ENCODE measurements at places on chromosomes 13 and 19.

DNA sequence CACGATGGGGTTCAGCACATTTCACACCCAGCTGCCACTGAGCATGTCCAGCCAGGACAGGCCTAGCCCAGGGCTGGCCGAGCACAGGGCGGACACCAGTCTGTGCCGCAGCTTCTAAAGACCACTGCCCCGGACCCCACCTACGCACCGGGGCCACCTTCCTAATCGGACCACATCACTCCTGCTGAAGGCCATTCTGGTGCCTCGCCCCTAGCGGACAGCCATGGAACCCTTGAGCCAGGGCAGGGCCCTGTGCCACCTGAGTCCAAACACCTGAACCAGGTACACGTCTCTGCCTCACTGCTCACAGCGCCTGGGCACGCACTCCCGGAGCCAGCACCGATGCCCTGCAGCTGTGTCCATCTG lies 8.4 kb upstream of the C13orf46 start:
- DNase-seq = no peak

DNA sequence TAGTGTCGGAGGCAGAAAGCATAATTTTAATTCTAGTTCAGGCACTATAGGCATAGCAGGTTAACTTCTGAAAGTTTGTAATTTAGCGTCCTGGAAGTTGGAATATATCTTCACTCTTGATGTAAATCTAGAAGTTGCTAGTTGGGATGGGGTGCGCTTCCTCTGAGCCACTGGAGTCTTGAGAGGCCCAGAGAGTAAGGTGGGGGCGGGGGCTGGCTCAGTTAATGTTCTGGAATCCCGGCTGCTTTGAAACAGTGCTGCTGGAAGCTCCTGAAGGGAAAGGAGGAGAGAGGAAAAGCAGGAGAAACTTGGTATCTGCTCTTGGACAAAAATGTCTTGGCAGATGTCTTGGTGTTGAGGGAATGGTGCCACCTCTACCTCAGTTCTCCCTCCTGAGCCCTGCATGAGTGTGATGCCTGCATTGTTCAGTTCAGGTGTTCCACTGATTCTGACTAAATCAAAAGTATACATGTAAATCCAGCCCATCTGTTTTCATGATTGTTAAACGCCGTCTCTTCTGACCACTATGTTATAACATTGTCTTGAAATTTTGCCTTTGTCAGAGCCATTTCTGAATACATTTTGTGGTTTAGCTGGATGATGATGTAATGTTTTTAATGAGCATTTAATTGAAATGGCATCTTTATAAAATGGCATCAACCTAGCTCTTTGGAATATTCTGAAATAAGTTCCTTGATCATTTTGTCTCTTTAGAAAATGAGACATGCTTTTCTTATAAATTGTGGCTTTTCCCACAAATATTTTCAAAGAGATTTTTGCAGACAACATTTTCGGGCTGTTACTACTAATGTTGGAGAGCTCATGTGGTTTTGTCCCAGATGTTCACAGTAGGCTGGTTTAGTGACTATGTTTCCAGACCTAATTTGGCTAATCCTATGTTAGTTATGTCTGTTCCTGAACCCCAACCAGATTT lies 202.7 kb downstream of the SHISA2 start:
- no peak for DNase-seq

DNA sequence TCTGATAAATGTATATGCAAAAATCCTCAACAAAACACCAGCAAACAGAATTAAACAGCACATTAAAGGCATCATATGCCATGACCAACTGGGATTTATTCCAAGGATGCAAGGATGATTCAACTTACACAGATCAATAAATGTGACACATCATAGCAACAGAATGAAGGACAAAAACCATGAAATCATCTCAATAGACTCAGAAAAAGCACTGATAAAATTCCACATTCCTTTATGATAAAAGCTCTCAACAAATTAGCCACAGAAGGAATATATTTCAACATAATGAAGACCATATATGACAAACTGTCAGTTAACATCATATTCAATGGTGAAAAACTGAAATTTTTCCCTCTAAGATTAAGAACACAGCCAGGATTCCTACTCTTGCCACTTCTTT lies 691.6 kb downstream of the DIAPH3 start:
- DNase-seq = no peak

DNA sequence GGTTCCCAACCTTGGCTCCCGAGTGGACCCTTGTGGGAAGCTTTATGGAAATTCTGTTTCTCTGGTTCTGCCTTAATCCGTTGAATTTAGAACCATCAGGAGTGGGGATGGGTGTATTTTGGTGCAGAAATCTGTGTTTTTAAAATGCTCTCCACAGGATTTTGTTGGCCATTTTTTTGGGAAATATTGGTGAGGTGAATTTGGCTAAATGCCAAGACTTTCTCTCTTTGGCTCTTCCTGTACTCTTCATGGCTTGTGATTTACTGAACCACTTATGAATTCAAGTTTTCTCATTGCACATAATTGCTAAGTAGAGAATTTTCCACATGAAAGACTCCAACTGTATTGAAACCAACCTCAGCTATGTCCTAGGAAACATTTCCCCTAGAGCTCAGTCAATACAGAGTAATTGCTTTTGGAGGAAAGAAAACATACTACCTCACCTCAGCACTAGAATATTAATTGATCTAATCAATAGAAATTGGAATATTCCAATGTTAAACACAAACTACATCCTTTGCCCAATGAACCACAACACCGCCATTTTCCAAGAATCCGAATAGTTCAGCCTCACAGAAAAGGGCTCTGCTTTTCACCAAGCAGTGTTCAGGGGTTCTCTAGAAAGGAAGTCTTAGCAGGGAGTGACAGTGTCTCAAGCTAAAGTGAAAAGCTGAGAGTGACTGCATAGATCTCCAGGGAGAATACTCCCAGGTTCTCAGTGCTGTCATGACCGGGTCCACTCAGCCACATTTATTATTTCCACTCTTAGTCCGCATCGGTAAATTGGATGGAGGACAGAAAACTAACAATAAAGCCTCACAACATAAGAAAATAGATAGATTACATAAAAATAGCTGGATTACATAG lies 60.3 kb downstream of the ERCC5 start:
- no peak for DNase-seq

GRCh38 chr19:44346556-44346955 lies 9.9 kb downstream of the ZNF112 start:
- no peak for DNase-seq
